ENCODE measurements at places on chromosomes 11 and 22.

- no peak for DNase-seq
These were observed 5.5 kb downstream of the CHRDL2 start for GRCh38 chr11:74725701-74726100.

GRCh38 chr11:103961010-103961409 lies 75.4 kb upstream of the DDI1 start:
- DNase-seq, result no peak

GRCh38 chr11:93517041-93517440 lies 26.1 kb downstream of the SMCO4 start:
- DNase-seq, result peak; percentile 67

DNA sequence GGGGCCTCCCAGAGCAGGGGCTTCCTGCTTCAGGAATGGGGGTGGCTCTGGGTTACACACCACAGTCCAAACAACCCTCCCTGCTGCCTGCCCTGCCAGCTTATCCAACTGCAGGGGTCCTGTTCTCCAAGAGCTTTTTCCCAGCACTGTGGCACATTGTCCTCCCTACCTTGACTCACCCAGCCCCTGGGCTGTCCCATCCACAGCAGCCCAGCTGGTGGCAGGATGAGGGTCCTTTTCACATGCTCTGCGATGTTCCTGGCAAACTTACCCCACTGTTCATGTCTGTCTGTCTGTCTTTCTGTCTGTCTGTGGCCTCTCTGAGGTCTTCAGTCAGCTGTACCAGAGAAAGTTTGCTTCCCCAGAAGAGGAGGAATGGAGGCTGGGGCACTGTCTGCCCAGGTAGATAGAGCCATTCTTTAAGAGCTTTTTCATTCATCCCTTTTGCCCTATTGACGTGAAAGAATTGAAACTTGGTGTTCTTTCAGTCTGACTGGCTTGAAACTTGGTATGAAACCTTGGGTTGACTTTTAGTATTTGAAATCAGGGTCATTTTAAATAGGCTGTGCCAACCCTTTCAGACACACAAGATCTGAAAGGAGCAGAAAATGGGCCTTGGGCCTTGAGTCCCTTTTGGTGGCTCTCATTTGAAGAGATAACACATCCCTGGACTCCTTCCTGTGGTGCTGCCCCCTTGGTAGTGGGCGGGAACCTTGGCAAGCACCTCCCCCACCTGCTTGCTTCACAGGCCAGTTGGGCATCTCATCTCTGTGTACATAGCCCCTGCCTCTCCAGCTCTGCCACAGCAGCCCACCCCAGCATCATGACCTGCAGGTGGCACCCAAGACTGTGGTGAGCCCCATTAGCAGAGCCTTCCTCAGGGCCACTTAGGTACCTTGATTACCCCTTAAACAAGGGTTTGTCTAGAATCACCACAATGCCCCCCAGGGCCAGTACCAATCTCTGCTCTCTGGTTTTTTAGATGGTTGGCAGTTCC lies 74.6 kb upstream of the SUSD2 start:
- peak; percentile 20 for DNase-seq

GRCh38 chr11:74487875-74488274 lies 5.6 kb downstream of the LIPT2 start:
- DNase-seq, result peak; percentile 21

GRCh38 chr22:29481265-29482000 lies 1.4 kb downstream of the NEFH start:
- DNase-seq, result peak; percentile 56

DNA sequence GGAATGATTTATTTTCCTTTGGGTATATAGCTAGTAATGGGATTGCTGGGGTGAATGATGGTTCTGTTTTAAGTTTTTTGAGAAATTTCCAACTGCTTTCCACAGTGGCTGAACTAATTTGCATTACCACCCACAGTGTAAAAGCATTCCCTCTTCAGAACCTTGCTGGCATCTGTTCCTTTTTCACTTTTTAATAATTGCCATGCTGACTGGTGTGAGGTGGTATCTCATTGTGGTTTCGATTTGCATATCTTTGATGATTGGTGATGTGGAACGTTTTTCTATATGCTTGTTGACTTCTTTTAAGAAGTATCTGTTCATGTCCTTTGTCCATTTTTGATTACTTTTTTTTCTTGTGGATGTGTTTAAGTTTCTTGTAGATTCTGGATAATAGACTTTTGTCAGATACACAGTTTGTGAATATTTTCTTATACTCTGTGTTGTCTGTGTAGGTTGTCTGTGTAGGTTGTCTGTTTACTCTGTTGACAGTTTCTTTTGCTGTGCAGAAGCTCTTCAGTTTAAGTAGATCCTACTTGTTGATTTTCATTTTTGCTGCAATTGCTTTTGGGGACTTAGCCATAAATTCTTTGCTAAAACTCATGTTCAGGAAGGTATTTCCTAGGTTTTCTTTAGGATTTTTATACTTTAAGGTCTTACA lies 291.8 kb upstream of the DDI1 start:
- no peak for DNase-seq

DNA sequence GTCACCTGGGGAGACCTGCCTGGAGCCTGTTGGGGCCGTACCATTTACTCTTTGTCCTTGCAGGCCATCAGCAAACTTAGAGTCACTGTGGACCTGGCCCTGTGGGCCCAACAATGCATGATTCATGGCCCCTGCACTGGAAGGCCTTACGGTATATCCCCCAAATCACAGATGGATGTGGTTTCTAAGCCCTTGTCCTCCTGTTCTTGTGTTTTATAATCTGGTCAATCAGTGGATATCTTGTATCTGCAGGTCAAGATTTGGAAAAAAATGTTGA lies 6.2 kb downstream of the TSKU start:
- no peak for DNase-seq

GRCh38 chr22:40654522-40655167 lies 18.1 kb upstream of the MRTFA start:
- no peak for DNase-seq

DNA sequence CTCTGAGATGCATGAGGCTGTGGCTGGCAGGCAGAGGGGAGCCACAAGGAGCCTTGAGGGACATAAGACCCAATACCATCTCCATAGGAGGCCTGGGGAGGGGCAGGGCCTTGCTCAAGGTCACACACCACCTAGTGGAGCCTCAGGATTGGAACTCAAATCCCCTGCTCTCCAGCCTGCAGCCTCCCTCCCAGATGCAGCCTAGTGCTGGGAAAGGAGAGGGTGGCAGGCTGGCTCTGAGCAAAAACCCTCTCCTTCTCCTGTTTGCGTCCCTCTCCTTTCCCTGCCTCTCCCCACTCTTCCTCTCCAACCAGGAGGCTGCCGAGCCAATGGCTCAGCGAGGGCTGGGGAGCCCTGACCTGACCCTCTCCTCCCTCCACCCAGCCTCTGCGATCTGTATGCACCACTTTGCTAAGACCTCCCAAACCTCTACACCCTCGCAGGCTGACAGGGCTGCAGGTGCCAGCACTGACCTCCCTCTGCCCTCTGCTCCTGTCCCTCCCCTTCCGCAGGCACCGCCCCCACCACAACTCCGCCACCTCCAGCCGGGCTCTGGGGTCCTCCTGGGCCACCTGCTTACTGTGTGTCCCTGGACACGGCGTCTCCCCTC lies 14.7 kb downstream of the IGLL1 start:
- DNase-seq, result peak; percentile 57

DNA sequence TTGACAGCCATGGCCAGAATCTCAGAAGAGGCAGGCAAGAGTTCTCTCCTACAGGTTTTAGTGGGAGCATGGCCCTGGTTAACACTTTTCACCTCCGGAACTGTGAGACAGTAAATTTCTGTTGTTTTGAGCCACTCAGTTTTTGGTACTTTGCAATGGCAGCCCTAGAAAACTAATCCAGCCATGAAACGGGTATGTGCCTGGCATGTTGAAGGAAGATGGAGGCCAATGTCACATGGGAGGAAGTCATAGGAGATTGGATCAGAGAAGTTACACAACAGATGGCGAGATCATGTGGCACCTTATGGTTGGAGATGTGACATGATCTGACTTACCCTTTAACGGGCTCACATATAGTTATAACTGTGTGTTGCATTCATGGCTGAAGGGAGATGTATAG lies 63.2 kb upstream of the EED start:
- DNase-seq, result no peak

DNA sequence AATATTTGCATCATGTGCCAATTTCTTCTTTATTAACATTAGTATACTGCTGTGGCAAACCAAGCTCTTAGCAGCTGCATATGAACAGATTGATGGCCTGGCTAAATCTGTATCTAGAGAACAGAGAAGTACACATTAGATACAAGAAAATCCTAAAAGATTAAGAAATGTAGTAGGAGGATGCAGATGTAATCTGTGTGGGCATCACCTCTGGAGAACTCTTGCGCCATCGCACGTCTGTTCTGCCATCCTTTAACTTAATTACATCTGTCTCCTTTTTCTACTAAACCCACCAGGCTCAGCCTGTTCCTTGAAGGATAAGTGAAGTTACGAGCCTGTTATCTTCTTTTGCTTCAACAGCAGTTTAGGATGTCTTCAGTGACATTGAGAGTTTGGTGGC lies 196.4 kb upstream of the PITPNB start:
- DNase-seq, result no peak

GRCh38 chr11:74932169-74932568 lies 16.7 kb downstream of the XRRA1 start:
- no peak for DNase-seq

DNA sequence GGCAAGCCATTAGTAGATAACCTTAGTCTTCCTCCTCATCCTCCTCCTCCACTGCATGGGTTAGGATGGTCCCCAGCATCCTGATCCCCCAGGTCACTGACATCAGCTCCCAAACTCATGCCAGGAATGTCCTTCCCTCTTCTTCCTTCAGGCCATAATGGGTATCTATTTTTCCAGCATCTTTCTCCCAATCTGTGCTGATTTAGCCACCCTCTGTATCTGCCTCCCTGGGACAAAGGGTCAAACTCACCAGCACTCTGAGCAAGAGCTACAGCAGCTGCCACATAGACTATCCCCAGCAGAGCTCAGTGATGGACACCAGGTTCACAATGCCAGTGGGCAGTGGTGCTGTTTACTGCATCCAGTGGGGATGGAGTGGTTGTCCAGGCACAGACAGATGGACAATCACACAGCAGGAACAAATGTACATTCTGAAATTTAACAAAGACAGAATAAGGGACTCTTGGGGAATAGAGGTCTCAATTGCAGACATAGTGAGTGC lies 115.2 kb upstream of the TOP3B start:
- no peak for DNase-seq
